ENCODE measurements at places on chromosomes 3 and 15.

- DNase-seq: no peak
Observed at GRCh38 chr3:50587806-50588758, 18.8 kb downstream of the HEMK1 start.

DNA sequence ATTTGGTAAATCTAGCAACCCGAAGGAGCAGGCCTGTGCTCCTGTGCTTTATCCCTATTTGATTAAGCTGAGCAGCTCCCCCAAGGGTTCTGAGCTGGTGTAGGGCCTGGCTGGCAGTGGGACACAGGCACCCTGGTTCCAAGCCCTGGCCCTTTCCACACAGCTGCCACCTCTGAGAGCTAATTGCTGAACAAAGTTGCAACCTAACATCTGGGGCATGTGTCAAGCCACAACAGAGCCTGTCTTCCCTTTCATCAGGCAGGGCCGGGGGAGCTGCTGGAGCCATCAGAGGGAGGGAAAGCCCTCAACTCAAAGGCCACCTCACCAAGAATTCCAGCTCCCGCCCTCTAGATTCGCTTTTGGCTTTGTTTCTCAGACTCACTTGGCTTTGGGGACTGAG lies 17.1 kb upstream of the MRPS22 start:
- DNase-seq: no peak

- no peak for DNase-seq
Observed at GRCh38 chr3:46923559-46924350, 46.2 kb downstream of the PTH1R start.

GRCh38 chr3:40042752-40043443 lies 233.5 kb downstream of the MYRIP start:
- no peak for DNase-seq

GRCh38 chr3:105274958-105275357 lies 91.8 kb upstream of the ALCAM start:
- DNase-seq: no peak

GRCh38 chr3:151709847-151710246 lies 23.9 kb upstream of the AADACL2 start:
- no peak for DNase-seq

DNA sequence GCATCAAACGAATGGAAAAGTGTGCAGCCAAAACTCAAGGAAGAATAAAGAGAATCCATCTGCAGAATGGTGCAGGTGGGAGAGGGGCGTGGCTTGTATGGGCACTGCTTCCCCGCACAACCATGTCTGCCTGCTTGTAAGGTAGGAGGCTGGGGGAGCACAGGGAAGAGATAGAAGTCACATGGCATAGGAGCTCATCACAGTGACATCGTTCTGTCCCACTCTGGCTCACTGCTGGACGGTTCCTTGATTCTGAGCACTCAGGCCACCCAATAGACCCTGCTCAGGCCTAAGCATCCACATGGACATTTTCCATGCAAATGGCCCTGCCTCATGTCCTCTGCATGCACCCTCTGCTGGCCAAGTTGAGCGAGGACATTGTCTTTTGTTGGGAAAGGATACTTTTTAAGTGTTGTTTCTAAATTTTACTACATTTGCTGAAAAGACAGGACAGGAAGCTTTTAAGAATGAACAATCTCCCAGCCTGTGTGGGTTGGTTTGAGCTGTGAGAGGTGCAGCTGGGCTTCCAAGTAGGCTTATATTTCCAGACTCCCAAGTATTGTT lies 3.1 kb downstream of the MYLK start:
- no peak for DNase-seq

- no peak for DNase-seq
Observed at GRCh38 chr15:94206463-94207167, 24.7 kb upstream of the MCTP2 start.

- no peak for DNase-seq
Observed at GRCh38 chr15:40436116-40436891, 4.4 kb upstream of the BAHD1 start.

GRCh38 chr3:190432216-190432615 lies 17.5 kb downstream of the TMEM207 start:
- no peak for DNase-seq

DNA sequence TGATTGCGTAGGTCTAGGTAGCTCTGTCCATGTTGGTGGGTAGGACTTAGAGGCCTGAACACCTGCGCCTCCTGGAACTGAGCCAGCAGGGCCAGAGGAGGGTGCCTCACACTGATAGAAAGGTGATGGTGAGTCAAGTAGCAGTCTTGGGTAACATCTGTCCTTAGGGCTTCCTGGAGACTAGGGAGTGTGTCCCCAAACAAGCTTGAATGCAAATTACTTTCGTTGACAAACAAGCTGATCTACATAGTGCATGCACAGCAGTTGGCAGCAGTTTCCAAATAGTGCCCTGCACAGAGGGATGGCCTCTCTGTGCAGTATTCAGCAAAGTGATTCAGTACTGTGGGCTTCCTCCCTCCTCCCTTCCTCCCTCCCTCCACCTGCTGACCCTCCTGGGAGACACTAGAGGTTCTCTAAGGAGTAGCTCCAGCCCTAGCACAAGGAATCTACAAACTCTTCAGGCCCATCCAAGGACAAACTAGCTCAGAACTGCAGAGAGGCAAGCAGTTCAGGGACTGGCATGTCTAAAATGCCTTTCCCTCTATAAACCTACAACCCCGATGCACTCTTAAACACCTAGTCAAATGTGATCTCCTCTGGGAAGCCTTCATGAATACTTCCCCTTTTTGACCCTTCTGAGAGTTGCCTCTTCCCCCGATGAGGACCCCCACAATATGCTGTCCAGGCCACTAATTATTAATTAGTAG lies 61.0 kb downstream of the TLE3 start:
- DNase-seq: no peak

DNA sequence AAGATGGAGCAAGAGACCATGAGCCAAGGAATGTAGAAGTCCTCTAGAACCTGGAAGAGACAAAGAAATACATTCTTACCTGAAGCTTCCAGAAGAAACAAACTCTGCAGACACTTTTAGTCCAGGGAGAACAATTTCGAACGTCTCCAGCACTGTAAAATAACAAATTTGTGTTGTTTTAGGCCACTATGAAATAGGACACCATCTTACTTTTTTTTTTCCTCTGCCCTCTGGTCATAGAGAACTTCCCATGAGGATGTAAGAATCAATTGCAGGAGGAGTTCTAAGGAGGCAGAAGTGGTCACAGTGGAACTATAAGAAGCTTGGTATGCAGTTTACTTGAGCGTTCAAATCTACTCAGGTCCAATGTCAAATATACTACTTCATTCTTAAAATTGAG lies 1295.9 kb downstream of the ZPLD1 start:
- no peak for DNase-seq

- no peak for DNase-seq
Observed at GRCh38 chr3:58560771-58561311, 16.4 kb downstream of the FAM107A start.

DNA sequence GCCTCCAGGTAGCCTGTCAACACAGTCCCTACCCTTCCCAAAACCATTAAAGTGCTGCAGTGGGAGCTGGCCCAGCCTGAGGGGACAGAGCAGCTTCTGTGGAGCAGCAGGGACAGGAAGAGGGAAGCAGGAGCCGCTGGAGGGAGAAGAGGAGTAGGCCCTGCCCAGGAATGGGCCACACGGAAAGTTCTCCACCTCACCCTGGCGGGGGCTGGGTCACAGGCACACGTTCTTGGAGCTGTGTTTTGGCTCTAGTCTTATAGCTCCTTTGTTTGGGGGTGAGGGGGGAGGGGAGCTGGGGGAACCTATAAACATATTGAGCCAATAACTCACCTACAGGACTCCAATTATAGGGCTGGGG lies 508.6 kb downstream of the SHQ1 start:
- DNase-seq: no peak

DNA sequence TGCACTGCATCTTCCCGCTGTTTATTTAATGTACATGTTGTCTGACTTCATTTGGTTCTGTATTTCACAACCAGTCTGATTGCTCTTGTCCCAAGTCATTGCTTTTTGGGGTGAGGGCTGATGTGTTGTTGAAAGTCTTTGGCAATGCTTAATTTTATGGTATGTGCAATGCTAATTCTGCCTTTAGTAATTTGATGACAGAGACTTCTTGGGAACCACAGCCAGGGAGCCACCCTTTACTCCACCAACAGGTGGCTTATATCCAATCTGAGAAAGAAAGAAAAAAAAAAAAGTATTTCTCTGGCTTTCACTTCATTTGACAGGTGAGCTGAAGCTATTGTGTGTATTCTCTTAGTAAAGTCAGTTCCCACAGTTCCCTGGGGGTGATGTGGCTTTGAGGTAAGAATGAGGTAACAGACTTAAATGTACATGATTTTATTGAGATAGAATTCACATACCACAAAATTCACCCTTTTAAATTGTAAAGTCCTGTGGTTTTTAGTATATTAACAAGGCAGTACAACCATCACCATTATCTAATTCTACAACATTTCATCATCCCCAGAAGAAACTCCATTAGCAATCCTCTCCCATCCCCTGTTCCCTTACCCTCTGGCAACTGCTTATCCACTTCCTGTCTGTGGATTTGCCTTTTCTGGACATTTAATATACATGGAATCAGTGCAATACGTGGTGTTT lies 97.3 kb downstream of the SLCO3A1 start:
- DNase-seq: no peak

- DNase-seq: no peak
Observed at GRCh38 chr15:28907338-28907960, 21.7 kb downstream of the APBA2 start.

- no peak for DNase-seq
Observed at GRCh38 chr15:44186705-44187104, 8.4 kb downstream of the FRMD5 start.

- no peak for DNase-seq
Observed at GRCh38 chr3:17686613-17687012, 55.8 kb downstream of the TBC1D5 start.

DNA sequence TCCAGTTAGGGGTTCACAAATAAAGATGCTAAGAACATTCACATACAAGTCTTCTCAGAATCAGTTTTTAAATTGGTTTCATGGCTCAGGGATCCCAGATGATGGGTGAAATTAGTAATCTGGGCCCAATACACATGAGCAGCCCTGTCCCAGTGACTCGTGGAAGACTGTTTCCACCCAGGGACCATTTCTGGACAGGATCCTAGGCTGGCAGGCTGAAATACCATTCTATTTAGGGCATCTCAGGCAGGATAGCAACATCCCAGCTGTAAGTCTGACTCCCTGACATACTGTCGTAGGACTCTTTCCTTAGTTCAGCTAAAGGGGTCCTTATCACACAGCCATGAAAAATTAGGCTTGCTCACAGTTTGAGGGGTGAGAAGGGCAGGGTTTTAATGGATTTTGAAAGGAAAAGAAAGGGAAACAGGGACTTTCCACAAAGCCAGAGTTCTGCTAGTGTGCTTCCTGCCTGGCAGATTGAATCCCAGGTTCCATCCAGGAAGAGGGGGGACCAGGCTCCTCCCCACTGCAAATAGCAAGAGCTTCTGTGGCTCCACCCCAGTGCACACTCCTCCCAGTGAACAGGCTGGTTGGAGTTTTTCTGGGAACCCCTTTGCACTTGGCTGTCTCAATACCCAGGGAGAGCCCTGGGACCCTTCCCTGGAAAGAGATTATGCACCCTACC lies 41.3 kb upstream of the LYZL4 start:
- DNase-seq: no peak

All from NCI-H1048 (cell line).